ENCODE measurements at places on chromosomes 2 and 18.

DNA sequence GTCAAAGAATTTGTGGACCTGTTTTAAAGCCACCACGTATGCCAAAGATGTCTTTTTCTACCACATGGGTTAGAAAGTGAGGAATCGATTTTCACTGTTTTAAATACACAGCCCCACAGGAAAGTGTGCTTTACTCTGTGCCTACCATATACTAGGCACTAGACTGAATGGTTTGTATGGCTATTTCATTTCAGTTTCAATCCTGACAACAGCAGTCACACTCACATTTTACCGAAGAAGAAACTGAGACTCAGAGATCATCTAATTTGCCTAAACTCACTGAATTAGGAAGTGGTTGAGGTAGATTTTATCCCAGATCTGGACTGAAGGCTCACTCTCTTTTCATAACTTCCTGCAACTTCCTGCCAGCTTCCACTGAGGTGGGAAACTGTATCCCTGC lies 176.4 kb downstream of the ALK start:
- no peak for DNase-seq

DNA sequence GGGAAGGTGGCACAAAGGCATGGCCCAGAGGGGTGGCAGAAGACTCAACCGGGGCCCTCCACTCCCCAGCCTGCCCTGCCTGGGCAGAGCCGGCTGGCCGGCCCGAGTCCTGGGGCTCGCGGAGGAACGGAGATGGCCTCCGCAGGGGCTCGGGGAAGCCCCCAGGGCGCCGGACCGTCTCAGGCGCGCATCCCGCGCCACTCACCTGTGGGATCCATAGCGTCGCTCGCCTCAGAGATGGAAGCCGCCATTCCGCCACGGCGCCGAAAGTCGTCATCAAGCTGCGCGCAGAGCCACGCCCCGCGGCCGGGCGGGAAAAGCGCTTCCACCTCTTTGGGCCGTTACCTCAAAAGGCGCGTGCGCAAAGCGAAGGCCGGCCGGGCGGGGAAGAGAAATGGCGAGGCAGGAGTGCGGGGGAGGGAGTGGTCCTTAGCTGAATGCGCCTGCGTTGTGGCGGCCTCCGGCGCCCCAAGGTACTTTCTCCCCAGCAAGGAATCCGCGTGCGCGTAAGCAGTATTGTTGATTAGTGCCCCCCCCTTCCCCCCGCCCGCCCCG lies at the start of gene SMPD4:
TSS of gene SMPD4 (minus strand) at position 278 of the 555 bp plus-strand sequence. CDS start 5,010 bp downstream, outside the sequence.
- peak; percentile 96 for DNase-seq

GRCh38 chr2:505941-506340 lies 171.3 kb downstream of the TMEM18 start:
- DNase-seq = no peak

- DNase-seq = no peak
Measured at GRCh38 chr2:205957452-205958154, 128.4 kb downstream of the INO80D start.

DNA sequence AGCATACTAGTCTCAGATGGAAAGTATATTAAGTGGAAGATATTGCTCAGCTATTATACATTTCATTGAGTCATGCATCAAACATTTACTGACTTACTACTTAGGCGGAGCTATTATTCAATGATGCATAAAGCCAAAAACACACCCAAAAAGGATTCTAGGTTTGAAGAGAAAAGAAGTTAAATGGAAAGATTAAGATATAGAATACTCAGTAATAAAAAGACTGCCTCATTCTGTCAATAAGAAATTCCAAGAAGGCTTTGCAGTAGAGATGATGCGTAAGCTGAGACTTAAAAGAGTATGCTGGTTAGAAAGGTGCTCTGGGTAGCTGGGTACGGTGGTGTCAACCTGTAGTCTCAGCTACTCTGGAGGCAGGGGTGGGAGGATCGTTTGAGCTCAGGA lies 27.6 kb downstream of the STK17B start:
- DNase-seq = no peak

DNA sequence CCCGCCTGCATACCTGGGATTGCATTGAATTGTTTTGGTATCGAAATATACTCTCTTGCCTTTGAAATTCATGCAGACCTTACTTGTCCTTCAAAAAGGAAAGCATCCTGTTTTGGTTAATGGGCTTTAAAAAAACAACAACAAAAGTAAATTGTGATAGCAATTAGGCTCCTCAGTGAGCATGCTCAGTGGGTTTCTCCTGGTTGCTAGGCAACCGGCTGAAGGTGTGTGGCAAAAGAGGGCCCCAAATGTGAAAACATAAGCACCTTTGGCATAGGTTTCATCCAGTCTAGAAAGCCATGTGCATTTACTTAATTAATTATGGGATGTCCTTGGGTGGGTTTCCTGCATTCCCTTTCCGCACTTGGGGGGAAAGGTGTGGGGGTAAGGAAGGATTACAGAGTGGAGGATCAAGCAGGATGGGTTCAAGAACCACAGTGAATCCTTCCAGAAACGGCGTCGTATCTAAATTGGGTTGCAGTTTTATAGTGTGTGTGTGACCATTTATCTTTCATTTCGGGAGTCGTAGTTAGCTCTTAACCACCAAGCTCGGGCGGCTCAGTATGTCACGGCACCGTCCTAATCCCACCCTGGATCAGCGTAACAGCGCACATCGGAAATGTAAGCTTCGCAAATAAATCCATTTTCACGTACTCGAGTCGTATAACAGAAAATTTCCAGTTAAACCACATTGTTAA lies 274.9 kb upstream of the TCF4 start:
- no peak for DNase-seq

DNA sequence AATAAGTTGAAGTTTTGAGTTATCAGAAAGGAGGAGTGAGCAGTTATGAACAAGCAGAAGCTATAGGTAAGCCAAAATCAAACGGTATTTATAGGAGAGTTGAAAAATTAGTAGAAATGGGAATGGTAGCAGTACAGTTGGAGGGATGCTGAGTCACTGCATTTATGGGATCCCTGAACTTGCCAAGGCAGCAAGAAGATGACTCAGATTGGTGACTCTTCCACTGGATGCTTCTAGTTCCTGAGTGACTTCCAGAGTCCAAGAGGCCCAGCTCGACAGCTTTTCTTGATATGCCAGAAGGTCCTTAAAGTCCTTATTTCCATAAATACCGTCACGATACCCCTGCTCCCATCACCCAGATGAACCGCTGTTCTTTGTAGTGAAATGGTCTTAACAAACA lies 31.1 kb upstream of the ACTR3 start:
- DNase-seq = no peak

DNA sequence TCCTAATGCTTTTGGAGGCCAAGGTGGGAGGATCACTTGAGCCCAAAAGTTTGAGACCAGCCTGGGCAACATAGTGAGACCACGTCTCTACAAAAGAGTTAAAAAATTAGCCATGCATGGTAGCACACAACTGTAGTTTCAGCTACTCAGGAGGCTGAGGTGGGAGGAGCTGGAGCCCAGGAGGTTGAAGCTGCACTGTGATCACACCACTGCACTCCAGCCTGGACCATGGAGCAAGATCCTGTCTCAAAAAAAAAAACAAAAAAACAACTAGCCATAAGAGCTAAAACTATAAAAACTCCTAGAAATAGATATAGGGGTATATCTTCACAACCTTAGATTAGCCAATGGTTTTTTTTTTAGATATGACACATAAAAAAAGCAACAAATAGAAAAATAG lies 16.9 kb upstream of the COL6A3 start:
- no peak for DNase-seq

- DNase-seq = no peak
Measured at GRCh38 chr2:205869439-205869838, 187.1 kb downstream of the NRP2 start.

- peak; percentile 81 for DNase-seq
Measured at GRCh38 chr2:238387332-238387731, 39.4 kb upstream of the ASB1 start.

Data from hematopoietic multipotent progenitor cell treated with erythropoietin and hydrocortisone succinate and interleukin-3 and kit ligand, for 8 days (in vitro differentiated cells).